ENCODE measurements at places on chromosomes 4 and X.

DNA sequence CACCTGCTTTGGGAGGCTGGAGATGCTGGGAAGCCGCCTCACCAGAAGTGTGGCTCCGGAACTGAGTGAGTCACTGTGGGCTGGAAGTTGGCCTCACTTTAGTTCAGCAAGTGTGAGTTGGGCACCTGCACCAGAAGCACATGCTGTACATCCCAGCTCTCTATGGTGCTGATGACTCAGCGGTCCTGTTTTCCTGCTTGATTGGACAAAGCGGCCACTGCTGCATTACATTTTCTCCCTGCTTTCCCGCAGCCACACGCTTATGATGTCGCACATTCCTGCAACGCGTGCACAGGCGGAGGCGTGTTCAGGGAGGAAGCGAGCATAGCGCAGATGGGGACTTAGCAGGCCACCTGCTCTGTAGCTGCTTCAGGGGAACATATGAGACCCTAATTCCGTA, 26.7 kb upstream of the CLDN34 start:
- DNase-seq: no peak

DNA sequence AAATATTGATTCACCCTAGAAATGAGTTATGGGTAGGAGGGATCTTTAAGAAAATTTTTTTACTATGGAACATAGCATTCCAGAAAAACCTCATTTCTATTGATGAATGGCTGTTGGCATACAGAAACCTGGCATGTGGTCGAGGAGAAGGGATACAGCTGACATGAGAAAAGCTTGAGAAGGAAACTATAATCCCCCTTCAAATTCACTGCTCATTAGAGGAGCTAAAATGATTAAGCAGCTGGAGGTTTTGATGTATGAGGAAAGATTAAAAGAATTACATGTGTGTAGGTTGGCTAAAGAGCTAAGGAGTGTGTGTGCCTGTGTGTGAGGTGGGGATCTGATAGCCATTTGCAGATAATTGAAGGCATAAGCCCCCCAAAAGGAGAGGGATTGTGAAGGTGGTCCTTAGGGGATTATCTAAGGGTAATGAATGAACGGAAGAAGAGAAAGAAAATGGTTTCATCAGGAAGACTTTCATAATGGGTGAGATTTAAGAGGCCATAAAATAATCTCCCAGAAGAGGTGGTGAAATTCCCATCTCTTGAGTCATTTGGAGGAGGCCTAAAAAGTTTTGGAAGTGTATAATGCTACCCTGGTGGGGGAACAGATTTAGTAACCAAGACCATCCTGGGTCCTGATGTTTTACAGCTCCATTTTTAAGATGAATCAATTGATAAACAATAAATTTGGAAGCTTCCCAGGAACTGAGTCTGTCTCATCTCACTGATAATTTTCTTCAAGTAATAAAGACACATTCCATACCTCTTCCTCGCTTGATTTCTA, 272.0 kb upstream of the HAND2 start:
- no peak for DNase-seq

- DNase-seq: no peak
Measured at GRCh38 chr4:48692044-48692443, 88.0 kb downstream of the FRYL start.

DNA sequence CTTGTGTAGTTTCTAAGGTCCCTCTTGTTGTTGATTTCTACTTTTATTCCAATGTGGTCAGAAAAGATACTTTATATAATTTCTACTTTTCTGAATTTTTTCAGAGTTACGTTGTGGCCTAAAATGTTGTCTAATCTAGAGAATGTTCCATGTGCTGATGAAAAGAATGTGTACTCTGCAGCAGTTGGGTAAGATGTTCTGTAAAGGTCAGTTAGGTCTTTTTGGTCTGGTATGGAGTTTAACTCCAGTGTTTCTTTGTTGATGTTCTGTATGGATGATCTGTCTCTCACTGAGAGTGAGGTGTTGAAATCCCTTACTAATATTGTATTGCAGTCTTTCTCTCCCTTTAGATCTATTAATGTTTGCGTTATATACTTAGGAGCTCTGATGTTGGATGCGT, 37.0 kb upstream of the GPRIN3 start:
- no peak for DNase-seq

- DNase-seq: no peak
Measured at GRCh38 chrX:130119312-130119898, 9.1 kb upstream of the ELF4 start.

Data from NCI-H187 treated with DMSO at 0.1 percent for 48 hours (cell line).